ENCODE measurements at places on chromosomes 1 and 21.

DNA sequence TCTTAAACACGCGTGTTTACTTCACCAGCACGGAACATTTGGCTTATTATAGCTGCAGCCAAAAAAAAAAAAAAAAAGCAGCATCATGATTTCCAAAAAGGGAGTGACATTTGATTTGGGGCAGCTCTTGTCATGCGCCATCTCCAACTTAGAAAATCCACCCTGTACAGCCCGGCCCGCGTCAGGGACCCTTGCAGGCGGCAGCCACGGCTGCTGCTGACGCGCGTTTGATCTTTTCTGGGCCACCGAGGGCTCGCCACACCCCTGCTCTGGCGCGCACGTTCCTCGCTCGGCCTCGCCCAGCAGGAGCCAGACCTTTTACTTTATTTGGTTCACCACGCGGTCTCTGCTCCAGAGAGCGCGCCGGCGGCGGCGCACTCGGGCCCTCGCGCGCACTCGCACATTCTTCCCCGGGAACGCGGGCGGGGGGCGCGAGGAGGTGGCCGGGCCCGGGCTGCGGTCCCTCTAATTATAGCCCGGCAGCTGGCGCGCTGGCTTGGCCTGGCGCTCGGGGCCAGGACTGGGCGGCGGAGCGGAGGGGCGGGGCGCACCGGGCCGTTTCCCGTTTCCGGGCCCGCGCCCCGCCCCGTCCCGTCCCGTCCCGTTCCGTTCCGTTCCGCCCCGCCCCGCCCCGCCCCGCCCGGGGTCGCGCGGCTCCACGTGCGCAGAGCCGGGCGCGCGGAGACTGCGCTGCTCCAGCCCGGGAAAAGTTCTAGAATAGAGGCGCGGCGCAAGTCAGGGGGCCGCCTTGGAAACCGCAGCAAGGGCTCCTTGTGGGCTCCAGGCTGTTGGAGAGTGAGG is 10.2 kb downstream of the IRF2BP2 start:
- no peak for DNase-seq

DNA sequence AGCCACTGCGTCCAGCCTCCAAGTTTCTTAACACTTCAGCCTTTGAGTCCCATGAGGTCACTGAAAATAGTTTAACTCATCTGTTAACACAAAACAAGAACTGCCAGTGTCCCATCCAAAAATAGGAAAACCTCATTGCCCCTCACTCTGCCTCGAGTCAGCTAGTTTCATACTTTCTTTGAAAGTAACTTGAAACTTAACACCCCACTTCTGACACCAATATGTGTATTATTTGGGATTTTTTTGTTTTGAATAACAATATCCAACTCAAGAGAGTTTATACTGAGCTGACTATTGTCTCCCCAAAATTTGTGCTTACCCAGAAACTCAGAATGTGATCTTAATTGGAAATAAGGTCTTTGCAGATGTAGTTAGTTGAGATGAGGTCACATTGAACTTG is 16.9 kb upstream of the PIK3CD start:
- DNase-seq = no peak

GRCh38 chr1:89753761-89754160 is 67.1 kb upstream of the LRRC8D start:
- no peak for DNase-seq

- DNase-seq = no peak
Observed at GRCh38 chr1:15757575-15758342, 836 bp upstream of the FBLIM1 start.

DNA sequence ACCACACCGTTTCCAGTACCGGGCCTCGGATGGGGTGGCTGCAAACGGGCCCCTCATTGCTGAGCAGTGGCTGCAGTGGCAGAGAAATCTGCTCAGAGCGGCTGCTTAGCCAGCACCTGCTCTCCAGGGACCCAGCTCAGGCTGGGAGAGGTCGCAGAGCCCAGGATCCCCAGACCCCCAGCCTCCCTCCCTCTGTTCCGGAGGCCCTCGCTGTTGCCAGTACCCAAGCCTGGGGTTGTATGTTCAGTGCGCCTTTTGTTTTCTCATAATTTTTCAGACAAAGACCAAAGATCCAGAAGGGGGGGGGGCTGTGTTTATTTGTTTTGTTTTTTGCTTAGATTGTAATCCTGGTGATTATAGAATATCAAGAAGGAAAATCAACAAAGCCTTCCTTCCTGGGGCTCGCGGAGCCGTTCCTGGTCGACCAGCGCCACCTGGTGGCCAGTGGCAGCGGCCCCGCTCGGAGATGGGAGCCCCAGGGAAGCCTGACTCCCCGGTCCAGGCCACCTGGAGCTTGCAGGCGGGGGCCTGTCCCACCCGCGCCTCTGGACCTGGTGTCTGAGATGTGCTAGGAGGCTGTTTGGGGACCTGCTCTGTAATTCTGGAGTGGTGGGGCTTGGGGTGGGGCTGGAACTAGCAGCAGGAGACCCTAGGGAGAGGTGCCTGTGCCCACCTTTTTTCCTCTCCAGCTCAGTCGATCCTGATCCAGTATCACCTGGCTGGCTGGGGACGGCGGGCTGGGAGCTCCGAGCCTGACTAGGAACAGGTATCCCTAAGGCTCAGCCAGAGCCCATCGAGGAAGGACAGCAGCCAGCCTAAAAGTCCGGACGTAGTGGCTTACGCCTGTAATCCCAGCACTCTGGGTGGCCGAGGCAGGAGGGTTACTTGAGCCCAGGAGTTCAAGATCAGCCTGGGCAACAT is 123.9 kb upstream of the VAMP3 start:
- DNase-seq = no peak

DNA sequence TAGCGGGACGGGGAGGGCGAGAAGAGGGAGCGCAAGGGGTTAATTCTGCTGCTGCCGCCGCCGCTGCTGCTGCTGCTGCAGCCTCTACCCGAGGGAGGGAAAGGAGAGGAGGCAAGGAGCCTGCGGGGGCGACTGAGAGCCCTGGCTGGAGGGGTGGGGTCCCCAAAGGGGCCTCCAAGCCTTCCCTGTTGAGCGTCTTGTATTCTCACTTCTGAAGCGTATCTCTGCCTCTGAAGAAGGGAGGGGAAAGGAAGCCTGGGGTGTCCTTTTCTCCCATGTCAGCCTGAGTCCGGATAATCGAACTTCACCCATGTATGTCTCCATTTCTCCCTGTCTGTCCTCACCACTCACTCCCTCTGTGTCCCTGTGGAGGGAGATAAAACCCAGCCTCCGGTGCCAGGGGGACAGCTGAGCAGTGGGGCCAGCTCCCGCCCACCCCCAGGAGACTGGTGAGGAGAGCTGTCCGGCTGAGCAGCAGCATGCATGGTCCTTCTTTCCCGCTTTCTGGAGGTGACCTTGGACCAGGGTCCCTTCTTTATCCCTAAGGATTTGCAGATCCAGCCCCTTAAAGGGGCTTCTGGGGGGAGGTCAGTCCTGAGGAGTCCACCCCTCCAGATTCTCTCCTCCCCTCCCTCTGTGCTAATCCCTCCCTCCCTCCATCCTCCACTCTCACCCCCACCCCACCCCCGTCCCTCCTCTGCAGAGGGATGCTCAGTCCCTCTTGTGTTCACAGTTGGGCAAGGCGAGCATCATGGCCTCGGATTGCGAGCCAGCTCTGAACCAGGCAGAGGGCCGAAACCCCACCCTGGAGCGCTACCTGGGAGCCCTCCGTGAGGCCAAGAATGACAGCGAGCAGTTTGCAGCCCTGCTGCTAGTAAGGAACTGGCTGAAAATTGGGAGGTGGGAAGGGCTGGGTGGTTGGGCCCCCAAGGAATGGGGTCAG is 1.0 kb downstream of the NCDN start:
- no peak for DNase-seq

GRCh38 chr1:11882814-11883538 is 24.2 kb upstream of the NPPB start:
- no peak for DNase-seq

GRCh38 chr1:175792136-175792535 is 48.7 kb upstream of the TNR start:
- no peak for DNase-seq

DNA sequence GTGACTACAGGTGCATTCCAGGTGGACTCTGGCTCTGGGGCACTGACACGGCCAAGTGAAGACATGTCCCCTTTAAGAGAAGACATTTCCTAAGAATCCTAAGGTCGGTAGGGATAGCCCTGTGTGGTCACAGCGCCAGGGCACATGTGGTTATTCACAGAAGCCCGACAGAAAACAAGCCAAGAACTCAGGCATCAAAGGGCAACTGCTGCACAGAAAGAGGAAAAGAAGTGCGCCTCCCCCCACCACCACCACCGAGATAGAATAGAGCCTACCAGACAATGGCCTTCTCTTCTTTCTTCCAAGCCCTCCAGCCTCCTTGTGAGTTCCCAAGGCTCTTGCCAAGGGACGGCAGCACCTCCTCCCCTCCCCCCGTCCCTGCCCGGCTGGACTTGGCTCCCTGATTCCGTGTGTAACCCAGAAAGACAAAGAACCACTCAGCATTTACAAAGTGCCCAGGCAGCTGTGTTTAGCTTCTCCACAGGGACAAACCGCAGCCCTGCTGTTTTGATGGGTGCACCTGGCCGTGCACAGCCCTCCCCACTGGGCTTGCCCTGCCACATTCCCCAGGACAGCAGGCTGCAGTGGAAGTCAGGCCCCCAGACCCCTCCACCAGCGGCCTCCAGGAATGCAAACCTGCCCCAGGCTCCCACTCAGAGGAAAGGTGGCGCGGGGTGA is 30.2 kb downstream of the TMPRSS2 start:
- DNase-seq = no peak

- no peak for DNase-seq
Observed at GRCh38 chr21:16577975-16578374, 848.2 kb downstream of the USP25 start.

DNA sequence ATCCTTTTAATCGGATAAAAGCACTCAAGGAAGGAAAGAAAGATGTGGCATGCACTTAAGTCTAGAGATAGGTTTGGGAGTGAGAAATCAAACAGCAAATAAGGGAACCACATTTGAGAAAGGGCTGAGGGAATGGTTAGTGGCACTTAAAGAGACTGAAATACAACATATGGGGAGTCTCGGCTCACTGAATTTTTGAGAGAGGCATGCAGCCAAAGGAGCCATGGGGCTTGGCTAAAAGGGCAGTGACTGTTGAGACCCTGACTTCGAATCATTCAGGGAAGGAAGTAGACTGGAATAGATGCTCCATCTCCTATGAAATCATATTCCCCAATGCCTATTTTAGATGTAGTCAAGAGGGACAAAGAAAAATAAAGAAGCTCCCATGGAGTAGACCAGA is 58.3 kb upstream of the HAO2 start:
- no peak for DNase-seq

GRCh38 chr1:69312055-69312732 is 255.5 kb upstream of the LRRC7 start:
- no peak for DNase-seq

DNA sequence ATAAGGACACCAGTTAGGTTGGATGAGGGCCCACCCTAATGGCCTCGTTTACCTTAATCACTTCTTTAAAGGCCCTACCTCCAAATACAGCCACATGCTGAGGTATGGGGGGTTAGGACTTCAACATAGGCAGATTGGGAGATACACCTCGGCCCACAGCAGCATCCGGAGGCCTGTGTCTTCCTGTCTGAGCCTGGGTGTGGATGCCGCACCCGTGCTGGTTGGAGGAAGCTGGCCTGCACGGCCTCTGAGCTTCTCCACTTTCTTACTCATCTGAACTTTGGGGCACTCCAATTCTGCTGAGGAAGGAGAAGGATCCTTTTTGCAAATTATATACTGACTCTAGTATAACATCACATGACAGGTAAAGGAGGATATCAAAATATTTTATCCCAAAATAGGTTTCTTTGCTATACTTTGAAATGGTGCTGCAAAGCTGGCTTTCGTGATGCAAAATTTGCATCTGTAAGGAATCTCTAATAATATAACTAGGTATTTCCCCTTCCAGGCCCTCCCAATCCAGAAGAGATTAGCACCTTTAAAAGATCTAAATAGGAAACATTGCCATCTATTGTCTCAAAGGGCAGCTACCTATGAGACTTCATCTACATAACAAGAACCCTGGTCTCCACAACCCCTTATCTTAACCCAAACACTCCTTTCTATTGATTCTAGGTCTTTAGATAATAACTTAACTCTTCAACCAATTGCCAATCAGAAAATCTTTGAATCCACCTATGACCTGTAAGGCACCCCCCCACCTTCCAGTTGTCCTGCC is 247.6 kb downstream of the KCNJ6 start:
- DNase-seq = no peak

- DNase-seq = no peak
Observed at GRCh38 chr1:109732390-109732881, 8.4 kb downstream of the GSTM3 start.

- no peak for DNase-seq
Observed at GRCh38 chr1:198472119-198472518, 68.4 kb downstream of the ATP6V1G3 start.

GRCh38 chr1:110123224-110123623 is 11.0 kb downstream of the UBL4B start:
- no peak for DNase-seq

DNA sequence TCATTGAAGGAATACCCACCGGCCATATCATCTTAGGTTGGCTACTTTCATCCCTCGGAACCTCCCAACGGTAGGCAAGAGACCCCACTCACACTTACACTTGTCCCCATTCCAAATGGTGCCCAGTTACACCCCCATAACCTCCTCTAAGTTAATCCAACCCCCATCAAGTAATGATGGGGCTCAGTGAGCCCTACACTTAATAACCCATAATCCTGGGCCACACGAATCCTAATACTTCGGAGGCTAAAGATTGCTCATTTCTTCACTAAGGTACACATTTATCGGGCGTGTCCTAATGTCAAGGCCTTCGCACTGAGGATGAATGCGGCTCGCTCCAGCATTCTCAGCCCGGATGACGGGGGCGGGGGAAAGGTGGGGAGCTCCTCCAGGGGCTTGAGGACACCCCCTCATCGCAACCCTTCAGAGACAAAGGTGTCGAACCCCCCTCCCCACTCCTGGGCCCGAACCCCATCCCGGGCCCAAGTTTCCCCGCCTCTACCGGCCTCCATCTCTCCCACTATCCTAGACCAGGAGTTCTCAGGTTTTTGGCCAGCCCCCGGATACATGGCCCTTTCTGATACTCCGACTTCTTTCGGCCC is 435 bp downstream of the ILF2 start:
- DNase-seq = no peak

- DNase-seq = no peak
Observed at GRCh38 chr1:9890224-9890731, 19.8 kb downstream of the CTNNBIP1 start.

DNA sequence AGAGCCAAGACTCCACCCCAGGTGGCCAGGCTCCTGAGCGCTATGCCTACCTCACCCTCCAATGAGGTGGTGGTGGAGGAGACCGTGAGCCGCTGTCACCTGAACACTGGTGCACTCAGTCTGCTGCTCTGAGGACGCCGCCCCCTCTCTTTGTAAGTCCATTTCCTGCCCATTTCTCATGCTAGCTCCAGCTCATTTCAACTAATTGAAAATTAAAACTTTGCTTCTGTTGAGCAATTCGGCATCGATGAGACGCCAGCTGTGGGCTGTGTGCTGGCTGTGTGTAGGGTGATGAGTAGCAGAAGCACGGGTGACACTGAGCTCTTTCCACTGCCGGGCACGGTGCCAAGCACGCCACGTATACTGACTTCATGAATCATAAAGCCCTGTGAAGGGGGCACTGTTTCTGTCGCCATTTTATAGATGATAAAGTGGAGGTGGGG is 11.2 kb downstream of the TNFRSF1B start:
- no peak for DNase-seq

DNA sequence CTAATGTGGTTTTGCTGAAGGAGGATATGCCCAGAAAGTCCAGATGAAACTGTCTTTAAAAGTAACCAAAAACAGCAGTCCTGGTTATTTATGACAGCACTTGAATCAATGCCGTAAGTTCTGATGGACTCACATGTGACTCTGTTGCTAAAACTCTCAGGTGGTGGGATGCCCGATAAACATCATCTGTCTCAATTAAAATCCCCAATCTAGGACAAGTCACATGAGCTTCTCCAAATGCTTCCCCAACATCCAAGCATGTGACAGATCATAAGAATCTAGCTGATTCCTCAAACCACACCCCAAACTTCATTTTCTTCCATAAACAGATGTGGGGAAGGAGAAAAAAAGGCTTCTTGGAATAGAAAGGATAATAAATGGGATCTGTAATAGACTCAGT is 786 bp upstream of the CTSK start:
- DNase-seq = no peak
